ENCODE measurements at places on chromosomes 1 and 21. TPM values are rescaled to one million over a fixed set of nuclear protein-coding genes. Genes with fewer than 3 reads are reported as not detected.
A peak's percentile ranks its signal among the peaks of the same experiment; 100 is the strongest.

The RIPPLY3 gene
- total RNA-seq, result not detected

- no peak for DNase-seq
Observed at GRCh38 chr21:32658524-32658923, 46.3 kb upstream of the CFAP298 start.

- DNase-seq, result no peak
Observed at GRCh38 chr1:86339014-86339812, 56.9 kb downstream of the ODF2L start.

DNA sequence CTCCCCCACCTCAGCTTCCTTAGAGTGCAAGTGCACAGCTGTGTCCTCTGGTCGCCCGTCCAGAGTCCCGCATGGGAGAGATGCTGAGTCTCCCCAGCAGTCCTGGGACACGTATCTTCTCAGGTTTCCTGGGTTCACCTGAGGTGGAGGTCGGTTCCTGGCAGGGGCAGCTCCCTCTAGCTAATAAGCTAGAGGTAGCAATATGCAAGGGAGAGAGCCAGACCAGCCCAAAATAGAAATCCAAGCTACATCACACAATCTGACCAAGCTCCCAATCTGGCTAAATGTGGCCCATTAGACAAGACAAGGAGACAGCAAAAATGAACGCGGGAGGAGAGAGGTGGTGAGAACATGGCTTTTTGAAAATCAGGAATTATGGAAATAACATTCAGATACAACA, 30.9 kb upstream of the CADM3 start:
- DNase-seq, result no peak

DNA sequence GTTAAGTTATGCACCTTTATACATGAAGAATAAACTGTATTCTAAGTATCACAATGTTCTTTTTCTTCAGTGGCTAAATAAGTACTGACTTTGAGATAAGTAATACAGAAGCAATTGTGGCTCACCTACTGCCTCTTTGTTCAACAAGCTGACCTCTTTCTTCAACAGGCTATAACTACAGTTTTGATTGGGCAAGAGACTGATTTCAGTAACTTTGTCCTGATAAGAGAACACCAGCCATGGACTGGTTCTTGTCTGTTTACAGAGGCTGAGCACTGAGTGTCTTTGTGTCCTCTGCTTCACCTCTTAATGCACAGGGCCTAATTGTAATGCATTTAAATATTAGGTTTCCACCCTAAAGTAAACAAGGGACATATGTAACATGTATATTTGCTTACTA, 34.6 kb upstream of the PDE4B start:
- DNase-seq, result no peak

DNA sequence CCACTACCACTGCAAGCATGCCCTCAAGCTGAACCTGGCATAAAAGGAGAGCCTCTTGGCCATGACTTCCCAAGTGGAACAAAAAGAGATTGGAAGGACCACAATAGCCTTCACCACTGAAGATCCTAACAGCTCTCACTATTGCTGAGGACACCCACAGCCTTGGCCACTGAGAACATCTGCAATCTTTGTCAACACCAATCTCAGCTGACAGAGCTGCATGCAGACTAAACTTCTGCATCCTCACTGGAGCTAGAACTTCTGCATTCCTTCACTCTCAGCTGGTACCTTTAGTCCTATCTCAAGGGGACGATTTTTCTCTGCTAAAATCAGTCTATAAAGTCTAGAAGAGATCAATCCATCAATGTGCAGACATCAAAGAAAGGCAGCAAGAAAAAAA, 8.3 kb upstream of the FCRL2 start:
- no peak for DNase-seq

GRCh38 chr1:55720261-55720660, 505.1 kb upstream of the USP24 start:
- peak; percentile 32 for DNase-seq

DNA sequence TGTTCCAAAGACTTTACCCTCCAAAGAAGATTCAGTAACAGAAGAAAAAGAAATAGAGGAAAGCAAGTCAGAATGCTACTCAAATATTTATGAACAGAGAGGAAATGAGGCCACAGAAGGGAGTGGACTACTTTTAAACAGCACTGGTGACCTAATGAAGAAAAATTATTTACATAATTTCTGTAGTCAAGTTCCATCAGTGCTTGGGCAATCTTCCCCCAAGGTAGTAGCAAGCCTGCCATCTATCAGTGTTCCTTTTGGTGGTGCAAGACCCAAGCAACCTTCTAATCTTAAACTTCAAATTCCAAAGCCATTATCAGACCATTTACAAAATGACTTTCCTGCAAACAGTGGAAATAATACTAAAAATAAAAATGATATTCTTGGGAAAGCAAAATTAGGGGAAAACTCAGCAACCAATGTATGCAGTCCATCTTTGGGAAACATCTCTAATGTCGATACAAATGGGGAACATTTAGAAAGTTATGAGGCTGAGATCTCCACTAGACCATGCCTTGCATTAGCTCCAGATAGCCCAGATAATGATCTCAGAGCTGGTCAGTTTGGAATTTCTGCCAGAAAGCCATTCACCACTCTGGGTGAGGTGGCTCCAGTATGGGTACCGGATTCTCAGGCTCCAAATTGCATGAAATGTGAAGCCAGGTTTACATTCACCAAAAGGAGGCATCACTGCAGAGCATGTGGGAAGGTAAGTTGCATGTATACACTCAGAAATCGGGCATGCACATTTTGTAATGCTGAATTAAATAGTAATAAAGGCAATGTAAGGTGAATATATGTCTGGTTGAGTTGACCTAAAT, 97.2 kb downstream of the ZFYVE9 start:
- no peak for DNase-seq
